LHCN-M2 (cell line): ENCODE measurements at places on chromosomes 16 and 17. TPM values are rescaled to one million over a fixed set of nuclear protein-coding genes. Genes with fewer than 3 reads are reported as not detected.

KRT40 gene
- total RNA-seq = not detected in 2 replicates

CA7 gene
- not detected in 2 replicates for total RNA-seq

GRCh38 chr17:68785565-68786486 lies 169.4 kb downstream of the ABCA8 start:
- DNase-seq = no peak

DNA sequence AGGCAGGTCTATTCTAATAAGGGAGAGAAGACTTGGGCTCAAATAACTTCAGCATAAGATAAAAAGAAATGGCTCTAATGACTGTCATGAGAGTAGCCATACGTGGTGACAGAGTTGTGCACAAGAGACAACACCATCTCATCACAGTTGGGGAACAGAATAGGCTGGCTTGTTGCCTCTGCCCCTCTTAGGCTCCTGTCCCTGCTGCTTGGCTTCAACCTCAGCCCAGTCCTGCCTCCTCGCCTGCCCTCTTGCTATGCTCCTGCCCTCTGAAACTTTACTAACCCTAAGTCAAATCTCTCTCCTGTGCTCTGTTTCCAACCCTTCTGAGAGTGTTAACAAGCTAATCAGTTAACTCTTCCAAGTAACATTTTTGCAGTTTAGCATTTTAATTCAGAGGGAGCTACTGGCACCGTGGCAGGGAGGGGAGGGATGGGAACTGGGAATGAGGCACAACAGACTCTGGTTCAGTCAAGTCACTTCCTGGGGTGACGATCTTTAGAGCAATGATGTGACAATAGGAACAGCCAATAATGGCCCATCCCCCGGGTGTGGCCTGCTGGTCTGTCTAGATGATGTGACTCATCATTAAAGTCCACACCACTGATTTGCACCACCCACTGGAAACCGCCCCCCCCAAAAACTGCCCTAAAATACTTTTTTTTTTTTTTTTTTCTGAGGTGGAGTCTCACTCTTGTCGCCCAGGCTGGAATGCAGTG lies 35.5 kb downstream of the DNAH17 start:
- peak; percentile 50 for DNase-seq

- DNase-seq = no peak
Observed at GRCh38 chr17:29753845-29754439, 131.2 kb upstream of the CORO6 start.

DNA sequence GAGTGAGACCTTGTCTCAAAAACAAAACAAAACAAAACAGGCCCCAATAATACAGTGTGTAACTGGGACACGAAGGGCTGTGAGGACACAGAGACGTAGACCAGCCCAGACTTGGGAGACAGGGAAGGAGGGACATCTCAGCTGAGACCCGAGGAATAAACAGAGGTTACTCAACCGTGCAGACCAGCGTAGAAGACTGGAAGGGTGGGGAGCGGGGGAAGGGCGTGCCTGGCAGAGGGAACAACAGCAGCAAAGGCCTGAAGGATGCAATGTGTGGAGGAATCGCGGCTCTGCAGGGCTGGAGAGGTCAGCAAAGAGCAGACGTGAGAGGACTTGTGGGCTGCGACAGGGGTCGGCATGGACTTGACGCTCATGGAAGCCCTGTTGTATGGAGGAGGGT lies 11.6 kb upstream of the CES4A start:
- DNase-seq = no peak

GRCh38 chr16:73771196-73772064 lies 525.2 kb upstream of the PSMD7 start:
- DNase-seq = no peak

- no peak for DNase-seq
Observed at GRCh38 chr16:4015275-4016004, 100.8 kb downstream of the ADCY9 start.

DNA sequence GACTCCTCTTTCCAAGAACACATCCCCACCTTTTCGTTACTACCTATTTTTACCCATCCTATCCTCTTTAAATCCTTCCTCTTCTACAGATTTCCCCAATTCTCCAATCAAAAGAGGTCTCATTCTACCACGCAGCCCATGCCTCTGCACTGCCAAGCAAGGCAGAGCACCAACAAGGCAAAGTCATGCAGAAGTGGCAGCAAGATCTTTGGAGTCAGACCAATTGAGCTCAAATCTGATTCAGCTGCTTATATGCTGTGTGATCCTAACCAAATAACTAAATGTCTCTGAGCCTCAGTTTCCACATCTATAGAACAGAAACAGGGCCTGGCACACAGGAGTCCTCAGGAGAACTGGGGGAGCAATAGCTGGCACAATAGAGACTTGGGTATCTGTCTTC lies 41.0 kb downstream of the TOM1L2 start:
- no peak for DNase-seq
